ENCODE measurements at places on chromosomes 4 and X.

DNA sequence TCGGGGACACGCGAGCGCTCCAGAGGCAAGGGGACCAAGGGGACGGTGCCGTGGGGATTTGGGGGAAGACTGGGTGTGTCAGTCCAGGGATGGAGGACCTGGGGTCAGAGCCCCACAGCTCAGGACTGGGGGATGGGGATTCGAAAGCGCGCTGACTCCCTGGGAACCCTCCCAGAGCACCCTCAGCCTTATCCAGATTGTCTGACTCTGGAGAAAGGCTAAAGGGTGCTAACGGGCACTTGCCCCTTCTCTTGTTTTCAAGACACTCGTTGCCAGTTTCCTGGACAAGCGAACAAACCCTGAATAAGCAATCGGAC lies 1.1 kb downstream of the DOCK11 start:
- no peak for DNase-seq

DNA sequence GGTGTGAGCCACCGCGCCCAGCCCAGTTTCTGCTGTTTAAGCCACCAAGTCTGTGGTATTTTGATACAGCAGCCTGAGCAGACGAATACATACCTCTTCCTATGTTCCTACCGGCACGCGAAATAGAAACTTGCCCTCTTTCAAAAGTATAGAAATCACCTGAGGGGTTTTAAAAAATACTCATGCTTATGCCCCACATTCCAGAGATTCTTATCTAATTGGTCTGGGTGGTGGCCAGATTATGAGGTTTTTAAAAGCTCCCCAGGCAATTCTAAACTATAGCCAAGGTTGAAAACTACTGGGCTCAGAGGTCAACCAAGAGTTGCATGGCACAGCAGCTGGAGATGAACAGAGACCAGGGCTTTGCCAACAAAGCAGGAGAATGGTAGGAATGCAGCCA lies 24.9 kb upstream of the HUWE1 start:
- DNase-seq = no peak

DNA sequence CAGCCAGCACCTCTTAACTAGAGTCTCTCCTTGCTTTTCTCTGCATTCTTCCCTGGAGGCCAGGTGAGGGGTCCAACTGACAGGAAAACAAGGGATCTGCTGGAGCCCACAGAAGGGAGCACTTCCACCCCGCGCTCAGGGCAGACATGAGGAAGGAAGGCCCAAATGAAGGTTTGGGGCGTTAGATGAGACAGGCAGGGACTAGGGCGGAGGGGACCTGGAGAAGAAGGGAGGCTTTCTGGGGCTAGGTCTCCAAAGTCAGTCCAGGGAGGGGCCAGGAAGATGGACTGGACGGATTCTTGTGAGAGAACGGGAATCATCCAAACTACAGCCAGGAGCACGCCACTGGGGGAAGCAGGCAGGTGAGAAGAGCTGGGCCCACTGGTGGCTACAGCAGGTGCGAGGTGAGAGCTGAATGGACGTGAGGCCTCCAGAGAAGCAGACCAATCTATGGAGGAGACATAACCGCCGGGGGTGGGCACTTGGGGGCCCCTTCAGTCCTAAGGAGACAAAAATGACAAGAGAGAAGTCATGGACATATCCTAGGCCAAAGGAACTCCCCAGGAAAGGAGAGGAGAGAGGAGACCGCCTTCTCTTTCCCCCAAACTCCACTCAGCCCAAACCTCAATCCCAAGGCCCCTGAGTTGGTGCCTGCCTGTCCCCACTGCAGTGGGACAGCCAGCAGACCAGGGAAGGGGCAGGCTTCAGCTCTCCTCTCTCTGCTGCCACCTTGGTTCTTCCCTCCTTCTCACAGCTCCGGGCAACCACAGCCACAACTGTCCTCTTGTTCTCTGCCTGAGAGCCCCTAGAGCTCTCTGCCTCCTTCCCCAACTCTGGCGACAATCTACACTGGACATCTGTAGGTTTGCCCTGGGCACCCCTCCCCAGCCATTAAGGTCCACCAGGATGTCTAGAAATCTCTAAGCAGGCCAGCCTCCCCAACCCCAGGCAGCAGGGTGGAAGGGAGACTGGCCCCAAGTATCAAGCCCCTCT lies 7.0 kb downstream of the APLN start:
- DNase-seq = no peak

DNA sequence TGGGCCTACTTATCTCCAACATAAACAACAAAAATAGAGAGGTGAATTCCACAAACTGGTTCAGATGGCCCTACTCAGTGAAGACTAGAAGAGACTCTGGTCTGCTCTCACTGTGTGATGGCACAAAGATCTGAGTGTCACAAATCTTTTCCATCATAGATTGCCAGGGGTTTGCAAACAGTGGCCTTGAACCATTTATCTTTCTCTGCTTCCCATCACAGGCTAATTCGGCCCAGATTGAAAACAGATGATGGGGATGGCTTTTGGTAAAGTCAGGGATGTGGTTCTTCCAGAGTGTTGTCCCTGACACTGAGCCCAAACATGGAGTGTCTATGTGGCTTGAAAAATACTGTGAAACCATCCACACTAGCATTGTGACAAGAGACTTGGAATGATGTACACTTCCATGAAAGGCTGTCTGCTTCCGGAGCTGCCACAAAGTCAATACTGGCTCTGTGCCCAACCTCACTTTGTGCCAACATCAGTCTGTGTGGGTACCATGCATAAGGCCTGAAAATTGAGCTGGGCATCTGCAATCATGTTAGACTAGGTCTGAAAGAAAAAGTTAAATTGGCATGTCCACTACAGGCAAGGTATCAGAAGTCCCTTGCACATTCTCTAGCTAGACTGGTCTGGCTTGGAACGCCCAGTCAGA lies 25.2 kb upstream of the PLAC1 start:
- DNase-seq = no peak

DNA sequence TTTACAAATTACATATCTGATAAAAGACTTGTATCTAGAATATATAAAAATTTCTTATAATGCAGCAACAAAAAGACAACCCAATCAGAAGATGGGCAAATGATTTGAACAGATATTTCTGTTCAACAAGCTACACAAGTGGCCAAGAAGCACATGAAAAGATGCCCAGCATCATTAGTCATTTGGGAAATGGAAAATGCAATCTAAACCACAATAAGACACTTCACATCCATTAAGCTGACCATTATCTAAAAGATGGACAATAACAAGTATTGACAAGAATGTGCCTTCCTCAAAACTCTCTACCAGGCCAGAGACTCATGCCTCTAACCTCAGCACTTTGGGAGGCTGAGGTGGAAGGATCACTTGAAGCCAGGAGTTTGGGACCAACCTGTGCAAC lies 53.9 kb downstream of the SPINK2 start:
- no peak for DNase-seq

- DNase-seq = no peak
Measured at GRCh38 chr4:102230194-102230593, 115.1 kb downstream of the SLC39A8 start.

DNA sequence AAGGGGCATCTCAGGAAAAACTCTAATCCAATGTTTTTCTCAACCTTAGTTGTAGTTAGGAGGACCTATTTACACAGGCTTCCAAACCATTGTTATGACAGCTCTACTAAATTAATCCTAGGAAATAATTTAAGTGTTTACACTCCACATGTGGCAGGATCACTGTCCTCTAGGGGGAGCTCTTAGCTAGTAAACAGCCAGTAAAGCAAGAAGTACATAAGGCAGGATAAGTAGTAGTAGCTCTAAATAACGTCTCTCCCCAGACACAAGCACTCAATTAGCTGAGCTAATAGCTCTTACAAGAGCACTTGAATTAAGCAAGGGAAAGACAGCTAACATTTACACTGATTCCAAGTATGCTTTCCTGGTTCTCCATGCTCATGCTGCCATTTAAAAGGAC lies 37.3 kb downstream of the NUDT11 start:
- DNase-seq = peak; percentile 45

DNA sequence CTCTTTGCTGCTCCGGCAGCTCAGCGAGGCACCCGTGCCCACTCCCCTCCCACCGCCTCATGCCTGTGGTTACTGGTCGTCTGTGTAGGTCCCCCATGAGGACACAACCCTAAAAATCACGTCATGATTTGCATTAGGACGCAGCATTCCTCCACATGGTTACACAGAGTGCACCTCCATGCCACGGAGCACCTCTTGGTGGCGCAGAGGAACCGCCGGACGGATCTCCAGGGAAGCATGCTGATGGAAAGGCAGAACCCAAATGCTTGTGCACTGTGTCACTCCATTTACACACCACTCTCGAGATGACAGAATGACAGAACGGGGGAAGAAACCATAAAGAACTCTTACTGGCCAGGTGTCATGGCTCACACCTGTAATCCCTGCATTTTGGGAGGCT lies 22.4 kb downstream of the FAM53A start:
- DNase-seq = no peak

DNA sequence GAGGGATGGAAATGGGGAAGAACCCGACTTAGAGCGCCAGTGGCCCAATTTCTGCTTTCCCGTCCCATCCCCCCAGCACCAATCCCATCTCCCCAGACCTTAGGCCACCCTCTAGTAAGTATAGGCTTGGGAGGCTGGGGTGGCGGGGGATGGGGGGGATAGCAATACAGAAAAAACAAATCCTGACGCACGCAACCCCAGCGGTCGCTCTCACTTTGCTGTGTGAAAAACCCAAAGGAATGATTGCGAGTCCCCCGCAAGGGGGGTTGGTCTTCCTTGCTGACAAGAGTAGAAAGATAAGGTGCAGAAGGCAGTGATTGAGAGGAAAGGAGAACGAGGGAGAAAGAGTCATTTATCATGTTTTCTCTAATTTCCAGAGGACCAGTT lies 863 bp downstream of the CPE start:
- no peak for DNase-seq

DNA sequence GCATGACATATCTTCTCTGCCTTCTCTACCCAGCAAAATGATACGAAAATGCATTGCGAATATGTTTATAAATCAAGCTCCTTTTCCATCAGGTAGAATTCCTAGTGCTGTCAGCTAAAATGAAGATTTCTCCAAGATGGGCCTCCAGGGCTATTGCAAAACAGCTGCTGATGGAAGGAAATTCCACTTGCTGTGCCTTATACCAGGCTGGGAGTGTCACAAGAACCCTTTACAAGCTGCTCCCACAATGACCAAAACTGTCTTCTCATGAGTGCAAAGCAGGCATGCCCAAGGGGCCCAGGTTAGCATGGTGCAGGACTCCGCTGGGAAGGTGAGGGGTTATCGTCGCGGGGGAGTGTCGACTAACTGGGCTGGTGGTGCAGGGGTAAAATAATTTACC lies 8.7 kb downstream of the HNRNPH2 start:
- DNase-seq = no peak

- DNase-seq = no peak
Measured at GRCh38 chr4:42344309-42344708, 53.0 kb upstream of the SHISA3 start.

DNA sequence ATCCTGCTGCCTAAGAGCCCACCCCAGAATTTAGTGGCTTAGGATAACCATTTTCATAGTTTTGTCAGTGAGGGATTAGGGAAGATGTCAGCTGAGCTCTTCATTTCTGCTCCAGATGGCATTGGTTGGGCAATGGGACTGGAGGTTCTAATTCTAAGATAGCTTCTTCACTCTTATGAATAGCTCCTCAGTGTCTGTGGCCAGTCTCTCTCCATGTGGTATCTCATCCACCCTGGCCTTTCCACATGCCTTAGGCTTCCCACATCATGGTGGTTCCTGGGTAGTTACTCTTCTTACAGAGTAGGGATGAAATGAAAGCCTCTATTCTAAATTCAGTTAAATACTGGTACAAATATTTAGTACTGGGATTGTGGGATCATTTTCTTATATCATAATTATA lies 31.3 kb downstream of the REPS2 start:
- DNase-seq = no peak

DNA sequence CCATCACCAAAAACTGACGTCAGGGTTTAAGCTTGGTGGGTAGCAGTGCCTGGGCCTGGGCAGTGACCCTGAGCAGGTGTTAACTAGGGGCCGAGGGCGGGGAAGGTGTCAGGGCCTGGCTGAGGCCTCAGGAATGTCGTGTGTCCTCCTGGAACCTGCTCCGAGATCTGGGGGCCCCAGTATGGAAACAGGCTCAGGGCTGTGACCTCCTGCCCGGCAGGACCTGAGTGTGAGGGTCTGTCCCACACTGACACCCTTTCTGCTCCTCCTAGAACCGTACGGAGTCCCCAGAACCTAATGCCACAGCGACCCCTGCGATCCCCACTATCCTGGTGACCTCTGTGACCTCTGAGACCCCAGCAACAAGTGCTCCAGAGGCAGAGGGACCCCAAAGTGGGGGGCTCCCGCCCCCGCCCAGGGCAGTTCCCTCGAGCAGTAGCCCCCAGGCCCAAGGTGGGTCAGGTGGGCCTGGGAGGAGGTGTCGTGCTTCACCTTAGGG lies 741 bp downstream of the HGFAC start:
- DNase-seq = no peak

DNA sequence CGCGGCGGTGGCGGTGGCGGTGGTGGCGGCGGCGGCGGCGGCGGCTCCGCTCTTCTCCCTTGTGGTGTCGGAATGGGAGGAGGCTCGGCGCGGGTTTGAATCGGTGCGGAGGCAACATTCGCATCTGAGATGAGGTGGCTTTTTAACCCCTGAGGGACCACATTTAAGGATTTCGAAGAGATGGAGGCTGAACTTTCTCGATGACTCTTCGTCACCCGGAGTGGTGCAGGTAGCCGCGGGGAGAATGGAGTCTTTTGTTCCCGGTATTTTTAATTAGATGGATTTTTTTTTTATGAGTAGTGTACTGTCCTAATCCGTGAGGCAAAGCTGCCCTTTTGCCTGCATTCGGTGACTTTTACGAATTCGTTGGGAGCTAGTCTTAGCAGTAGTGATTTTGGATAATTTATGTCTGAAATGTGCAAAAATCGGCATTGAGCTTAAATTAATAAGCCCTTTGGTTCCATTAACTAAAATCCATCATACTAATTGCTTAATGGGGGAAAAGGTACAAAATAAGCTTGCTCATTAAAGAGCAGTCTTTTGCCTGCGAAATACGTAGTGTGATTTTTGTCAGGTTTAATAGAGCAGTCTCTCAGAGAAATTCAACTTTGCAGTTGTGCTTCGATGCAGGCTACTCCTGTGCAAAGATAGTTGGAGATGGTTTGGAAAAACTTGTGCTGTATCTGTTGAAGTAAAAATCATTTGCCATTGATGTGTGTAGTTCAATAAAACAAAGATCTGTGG lies 206.2 kb downstream of the TENM3 start:
- no peak for DNase-seq

GRCh38 chrX:18579495-18579894 lies 92.4 kb downstream of the RS1 start:
- no peak for DNase-seq

DNA sequence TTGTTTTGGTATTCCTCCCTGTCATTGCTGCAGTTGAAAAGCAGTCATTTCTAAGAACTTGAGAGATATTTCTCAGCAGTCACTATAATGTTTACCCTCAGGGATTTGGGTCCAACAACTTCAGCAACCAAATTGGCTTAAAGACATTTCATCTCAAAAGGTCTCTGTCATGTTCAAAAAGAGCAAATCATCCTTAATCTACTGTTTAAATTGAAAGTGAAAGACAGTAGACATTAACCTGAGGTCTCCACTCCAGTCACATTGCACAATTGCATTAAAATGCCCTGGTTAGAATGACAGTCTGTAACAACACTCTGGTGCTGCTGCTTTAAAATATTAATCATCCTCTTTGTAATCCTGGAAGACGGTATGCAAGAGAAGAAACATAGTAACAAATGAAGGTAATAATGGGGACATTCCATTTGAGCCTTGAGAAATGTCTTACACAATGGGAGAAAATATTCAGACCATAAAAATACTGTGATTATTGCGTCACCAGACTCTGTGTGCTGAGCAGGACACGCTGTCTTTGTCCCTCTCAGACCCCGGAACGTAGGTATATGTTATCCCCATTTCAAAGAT lies 90.2 kb upstream of the UNC5C start:
- peak; percentile 20 for DNase-seq

- no peak for DNase-seq
Measured at GRCh38 chr4:115332078-115332477, 218.7 kb upstream of the NDST4 start.
